ENCODE measurements at places on chromosomes 2 and 18.

- no peak for DNase-seq
These were observed 50.3 kb upstream of the CCDC85A start for GRCh38 chr2:56133441-56133840.

- DNase-seq, result no peak
These were observed at the start of gene SLC9A4 for GRCh38 chr2:102473020-102473419. Gene SLC9A4 (plus strand): TSS chr2:102473226. CDS start chr2:102473760, 534 bp downstream.

GRCh38 chr18:22167471-22168241 lies 1.7 kb upstream of the GATA6 start:
- DNase-seq, result peak; percentile 53

DNA sequence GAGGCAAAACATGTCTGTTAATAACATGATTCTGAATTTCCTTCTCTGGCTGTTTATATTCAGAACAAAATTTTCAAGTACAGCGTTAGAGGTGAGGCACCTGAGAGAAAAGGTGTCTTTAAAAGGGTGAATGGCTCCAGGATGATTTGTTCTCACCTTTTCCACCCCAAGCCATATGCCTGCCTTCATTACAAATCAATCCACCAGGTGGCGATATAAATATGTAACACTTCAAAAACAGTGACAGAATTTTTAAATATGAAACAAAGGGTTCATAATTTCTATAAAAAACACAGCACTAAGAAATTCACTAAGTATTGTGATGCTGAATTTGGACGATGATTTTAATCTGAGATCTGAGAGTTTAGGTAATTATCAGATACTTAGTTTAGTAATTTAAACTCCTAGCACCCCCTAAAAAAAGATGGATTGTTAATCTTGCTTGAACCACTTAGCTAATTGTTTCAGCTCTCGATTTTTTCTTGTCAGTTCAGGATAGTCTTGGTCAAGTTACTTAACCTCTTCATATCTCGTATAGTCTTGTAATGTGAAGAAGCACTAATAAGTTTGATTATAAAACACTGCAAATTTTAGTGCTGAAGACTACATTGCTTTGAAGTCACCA lies 528.8 kb downstream of the CPS1 start:
- DNase-seq, result no peak

DNA sequence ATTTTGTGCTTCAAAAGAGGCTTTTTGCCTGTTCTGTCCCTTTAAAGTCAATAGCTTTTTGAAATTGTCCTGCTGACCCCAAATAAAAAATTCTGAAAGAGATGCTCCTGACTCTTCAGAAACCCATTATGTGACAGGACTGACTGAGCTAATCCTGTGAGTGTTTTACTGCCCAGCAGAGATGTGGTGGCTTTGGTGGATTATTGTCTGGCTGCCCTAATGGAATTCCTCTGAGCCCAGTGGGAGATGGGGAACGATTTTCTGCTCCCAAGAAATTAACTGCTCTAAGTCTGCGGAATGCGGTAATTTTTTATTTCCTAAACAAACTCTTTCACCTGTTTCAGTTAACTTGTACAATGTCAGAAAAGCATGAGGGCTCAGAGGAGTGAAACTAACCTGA lies 258.2 kb downstream of the IKZF2 start:
- DNase-seq, result no peak
